H4 (cell line): ENCODE measurements at places on chromosomes 5 and 9. TPM values are rescaled to one million over a fixed set of nuclear protein-coding genes. Genes with fewer than 3 reads are reported as not detected.

DNA sequence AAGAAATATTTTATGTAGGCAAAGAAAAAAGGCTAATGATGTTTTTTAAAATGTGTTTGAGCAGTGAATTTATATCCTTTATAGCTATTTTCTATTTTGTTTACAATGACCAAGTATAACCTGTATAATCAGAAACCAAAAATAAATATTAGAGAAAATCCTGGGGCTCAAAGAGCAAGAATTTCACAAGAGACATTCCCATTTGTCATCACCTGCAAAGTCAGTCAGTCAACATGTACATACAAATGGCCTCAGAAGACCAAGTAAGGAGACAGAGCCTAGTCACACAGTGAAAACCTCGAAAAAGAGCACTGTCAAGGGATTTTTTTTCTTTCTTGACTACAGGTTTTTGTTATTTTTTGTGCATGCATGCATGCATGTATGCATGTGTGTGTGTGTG, 231.4 kb downstream of the GLIS3 start:
- no peak for DNase-seq

DNA sequence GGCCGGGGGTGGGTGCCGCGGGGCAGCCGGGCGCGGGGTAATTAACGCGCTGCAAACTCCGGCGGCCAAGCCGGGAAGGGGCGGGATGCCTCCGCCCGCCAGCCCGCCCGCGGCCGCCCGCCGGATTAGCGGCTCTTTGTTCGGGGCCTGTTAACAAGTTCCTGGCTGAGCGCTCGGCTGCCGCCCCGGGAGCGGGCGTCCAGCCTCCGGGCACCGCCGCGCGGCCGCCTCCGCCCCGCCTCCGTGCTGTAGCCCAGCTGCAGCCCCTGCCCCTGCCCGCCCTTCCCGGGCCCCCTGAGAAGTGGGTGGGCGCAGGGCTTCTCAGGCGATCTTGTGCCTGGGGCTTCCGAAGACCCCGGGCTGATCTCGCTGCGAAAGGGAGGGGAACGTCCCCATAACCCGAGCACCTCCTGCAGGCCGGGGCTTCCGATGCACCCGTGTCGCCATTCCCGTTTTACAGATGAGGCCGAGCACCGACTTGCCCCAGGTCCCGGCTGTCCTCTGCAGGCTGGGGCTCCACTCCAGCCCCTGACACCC, 7.5 kb downstream of the UNC5A start:
- no peak for DNase-seq

DNA sequence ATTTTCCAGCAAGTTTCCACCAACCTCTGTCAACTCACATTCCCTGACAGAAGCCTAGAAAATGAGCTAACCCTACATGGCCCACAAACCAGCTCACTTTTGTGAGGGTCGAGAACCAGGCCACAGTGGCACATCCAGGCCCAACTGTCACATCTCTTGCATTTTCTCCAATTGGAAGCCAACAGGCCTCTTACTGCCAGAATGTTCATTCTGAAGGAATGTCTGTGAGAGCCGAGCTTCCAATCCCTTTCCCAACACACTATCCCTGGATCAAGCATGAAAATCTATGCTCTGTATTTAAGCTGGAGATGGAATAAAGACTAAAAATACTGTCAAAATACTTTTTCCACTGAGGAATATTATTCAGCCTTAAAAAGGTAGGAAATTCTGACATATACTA, 20.0 kb downstream of the MARCHF3 start:
- no peak for DNase-seq

DNA sequence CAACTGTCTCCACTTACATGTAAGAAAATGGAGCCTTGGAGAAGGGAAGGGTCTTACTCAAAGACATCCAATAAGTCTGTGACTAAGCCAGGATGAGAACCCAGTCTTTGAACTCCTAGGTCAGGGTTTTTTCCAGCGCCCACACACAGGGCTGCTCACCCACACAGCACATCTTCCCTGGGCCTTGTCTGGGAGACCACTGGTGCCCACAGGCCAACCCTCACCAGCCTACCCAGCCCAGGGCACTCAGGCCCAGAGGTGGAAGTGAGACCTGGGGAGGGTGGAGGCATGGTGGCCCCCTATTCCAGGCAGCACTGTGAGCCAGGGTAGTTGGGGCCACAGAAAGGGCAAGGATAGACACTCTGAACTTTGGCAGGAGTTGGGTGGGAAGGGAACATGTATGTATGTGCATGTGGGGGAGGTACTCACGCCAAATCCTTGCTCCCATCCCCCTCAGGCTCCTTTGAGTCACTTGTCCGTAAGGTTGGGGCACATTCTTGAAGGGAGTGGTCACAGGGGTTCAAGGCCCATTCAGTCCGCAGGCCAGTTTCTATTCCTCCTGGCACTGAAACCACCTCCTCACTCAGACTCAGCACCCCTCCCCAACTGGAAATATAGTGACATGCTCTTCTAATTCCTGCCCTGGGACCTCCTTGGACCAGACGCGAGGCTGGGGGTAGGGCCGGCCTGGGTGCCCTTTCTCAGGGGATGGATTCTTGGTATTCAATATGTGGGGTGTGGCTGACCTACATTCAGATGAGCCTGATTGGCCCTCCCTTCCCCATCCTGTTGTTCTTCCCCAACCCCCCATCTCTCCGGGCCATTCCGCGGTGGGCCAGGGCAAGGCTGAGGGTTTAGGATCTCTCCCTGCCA, 2.9 kb upstream of the SLC4A9 start:
- DNase-seq, result no peak

Gene ISCA1
- total RNA-seq, result 48.1 and 54.7 TPM in 2 replicates

Gene ACTBL2
- total RNA-seq, result 6.7 and 7.0 TPM in 2 replicates

Gene SPINK7
- total RNA-seq, result not detected in 2 replicates

Gene GLDC
- 0.04 TPM in 1 of 2 replicates, not detected in the other for total RNA-seq

Gene SLC46A2
- total RNA-seq, result not detected in 2 replicates

Gene STXBP1
- 7.2 and 18.8 TPM in 2 replicates for total RNA-seq

Gene CRB2
- total RNA-seq, result not detected in 2 replicates

Gene MYMK
- total RNA-seq, result not detected in 2 replicates

Gene HSPB3
- 25.8 and 26.7 TPM in 2 replicates for total RNA-seq
